ENCODE measurements at places on chromosomes 7 and 10.

GRCh38 chr10:59397961-59398360 lies 35.6 kb upstream of the FAM13C start:
- DNase-seq = no peak

- peak; percentile 88 for DNase-seq
Observed at GRCh38 chr7:333393-333764, 43.4 kb downstream of the FOXL3 start.

- DNase-seq = no peak
Observed at GRCh38 chr7:127251465-127252376, 1.0 kb downstream of the GRM8 start.

DNA sequence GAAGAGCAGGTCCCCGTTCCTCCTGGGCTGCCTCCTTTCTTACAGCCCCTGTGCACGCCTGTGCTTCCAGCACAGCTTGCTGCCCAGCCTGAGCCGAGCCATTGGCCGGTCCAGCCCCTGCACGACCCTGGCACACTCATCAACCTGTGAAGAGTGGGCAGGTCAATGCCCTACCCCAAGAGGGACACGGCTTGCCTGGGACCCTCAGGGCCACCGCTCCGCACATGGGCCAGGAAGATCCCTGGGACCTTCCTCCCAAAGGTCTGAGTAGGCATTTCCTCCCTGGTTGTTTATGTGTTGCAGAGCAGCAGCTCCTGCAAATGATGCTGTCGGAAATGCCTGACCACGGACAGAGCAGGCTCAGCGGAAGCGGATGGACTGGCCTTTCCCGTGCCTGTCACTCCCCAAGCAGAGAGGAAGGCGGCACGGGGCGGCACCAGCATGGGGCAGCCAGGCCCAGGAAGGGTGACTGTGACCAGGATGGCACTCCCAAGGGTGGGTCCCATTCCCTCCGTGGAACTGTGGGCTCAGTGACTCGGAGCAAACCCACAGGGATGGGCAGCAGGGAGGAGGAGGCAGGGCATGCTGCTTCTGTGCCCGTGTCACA lies 252.5 kb downstream of the TNS3 start:
- DNase-seq = peak; percentile 53

DNA sequence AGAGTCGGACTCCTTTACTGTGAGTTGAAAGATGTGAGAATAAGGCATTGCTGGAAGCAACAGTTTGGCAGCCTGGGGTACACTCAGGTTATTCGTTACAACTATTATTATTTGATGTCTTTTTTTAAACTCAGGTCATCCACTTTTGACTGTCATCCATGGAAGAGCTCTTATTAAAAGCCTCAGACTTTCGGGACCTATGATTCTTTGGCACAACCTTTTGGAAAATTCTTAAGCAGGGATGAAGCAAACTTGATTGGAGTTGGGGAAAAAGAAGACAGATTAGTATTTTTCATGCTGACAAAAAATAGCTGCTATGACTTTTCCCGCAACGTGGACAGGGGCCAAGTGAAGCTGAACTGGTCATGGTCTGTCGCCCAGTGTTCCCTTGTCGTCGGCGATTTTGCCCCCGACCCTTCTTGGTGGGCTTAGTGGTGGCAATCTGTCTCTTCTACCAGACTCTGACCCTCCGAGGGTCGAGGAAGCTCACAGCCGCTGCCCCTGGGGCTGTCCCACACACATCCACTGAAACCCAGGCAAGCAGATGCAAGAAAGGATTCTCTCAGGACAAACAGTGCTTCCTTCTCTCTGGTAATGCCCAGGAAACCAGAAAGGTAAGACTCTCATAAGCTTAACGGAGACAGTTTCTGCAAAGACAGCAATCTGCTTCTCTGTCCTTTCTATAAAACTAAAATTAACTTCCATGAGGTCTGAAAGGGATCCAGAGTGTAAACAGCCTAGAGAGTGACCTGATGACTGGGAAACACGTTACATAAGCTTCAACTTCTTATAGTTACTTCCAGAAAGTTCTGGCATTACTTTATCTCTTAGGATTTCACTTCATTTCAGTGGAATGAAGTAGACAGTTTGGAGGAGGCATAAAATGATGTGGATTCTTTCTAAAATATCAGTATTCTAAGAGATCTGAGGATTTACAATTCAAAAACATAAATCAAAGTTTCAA lies 1.0 kb downstream of the CPED1 start:
- no peak for DNase-seq

GRCh38 chr7:73435471-73436009 lies 2.0 kb downstream of the FZD9 start:
- no peak for DNase-seq

GRCh38 chr10:74589226-74589673 lies 237.2 kb upstream of the KAT6B start:
- DNase-seq = peak; percentile 79

DNA sequence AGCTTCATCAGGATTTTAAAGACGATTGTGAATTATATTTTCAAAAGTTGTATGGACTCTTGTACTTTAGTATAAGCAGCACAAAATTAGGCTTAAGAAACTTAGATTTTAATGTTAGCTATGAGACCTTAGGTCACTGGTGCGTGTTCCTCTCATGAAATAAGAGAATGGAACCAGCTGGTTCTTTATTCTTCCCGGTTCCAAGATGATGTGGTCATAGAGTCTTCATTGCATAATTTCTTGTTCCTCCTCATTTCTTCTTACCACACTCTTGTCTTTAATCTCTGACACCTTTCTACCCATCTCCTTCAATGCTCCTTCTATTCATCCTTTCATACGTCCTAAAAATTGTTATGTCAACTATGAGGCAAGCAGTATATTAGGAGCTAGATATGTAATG lies 437.2 kb downstream of the AUTS2 start:
- DNase-seq = no peak

DNA sequence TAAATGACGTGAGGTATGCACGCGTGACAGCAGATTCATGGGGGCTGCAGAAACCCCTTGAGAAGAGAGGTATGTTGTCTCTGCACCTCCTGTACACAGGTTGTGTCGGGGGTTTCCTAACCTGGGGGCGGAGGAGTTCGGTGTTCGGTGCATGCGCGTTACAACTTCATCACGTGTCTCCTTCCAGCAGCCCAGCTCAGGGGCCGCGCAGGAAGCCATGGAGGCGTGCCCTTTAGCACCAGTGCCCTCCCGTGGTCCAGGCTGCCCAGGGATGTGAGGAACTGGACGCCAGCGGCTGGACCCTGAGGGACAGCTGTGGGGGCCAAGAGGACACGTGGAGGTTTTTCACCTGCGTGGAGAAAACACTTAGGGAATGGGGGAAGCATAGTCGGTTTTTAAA lies 186.4 kb downstream of the EBF3 start:
- DNase-seq = no peak

DNA sequence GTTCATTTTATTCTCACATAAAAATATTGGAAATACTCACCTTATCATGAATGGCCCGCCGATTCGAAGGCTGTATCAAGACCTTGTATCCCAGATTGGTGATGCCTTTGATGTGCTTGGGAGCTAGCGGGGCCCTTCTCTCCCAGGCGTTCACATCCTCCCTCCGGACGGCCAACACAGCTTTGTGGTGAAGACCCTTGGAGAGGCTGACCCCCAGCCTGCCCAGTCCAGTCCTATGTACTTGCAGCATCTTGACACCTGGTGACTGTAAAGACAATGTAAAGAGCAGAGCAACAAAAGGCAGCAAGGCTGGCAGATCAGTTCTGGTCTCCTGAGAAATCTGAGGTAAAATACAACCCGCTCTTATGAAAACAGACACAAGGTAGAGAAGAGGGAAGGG lies 10.6 kb downstream of the AASS start:
- DNase-seq = no peak

- DNase-seq = no peak
Observed at GRCh38 chr10:75505840-75506506, 74.5 kb downstream of the LRMDA start.

- DNase-seq = peak; percentile 78
Observed at GRCh38 chr7:150368884-150369747, 494 bp downstream of the REPIN1 start.

DNA sequence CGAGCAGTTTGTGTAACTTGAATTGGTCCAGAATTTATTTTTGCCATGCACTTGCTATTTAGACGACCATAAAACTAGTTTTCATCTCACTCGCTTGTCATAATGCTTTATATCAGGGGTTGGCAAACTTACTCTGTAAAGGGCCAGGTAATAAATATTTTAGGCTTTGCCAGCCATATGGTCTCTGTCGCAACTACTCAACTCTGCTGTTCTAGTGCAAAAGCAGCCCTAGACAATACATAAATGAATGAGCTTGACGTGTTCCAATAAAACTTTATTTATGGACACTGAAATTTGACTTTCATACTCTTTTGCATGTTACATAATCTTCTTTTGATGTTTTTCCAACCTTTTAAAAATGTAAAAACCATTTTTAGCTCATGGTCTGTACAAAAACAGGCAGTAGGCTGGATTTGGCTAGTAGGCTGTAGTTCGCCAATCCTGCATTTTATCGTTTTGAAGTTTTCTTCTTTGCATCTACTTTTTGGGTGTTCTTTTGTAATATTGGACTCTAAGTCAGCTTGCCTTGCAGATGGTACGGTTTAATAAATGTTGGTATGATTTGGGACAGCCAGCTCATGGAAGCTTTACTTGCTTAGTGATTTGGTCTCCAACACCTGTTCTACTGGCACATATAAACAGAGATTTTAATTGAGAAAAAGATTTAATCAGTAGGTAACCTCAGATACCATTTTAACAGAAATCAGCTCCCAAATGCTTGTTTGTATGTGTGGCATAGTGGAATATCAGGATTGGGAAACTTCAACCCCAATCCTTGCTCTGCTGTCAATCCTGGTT lies 25.6 kb downstream of the SND1 start:
- no peak for DNase-seq

- DNase-seq = no peak
Observed at GRCh38 chr10:123648595-123648994, 17.6 kb upstream of the GPR26 start.

DNA sequence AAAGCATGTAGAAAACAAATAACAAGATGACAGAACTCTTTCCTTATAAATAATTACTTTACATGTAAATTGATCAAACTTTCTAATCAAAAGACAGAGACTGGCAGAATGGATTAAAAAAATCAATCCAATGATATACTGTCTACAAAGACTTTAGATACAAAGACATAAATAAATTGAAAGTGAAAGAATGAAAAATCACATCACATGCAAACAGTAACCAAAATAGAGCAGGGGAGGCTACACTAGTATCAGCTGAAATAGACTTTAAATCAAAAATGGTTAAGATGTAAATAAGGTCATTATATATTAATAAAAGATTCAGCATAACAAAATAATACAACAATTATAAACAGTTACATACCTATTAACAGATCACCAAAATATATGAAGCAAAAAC lies 97.3 kb downstream of the SNX13 start:
- DNase-seq = no peak

GRCh38 chr10:128277267-128277840 lies 151.1 kb upstream of the MKI67 start:
- no peak for DNase-seq

GRCh38 chr10:87722716-87723115 lies 63.0 kb downstream of the PAPSS2 start:
- DNase-seq = no peak

GRCh38 chr7:102396710-102397019 lies 502 bp downstream of the PRKRIP1 start:
- DNase-seq = no peak

GRCh38 chr10:72690071-72690755 lies 1.7 kb upstream of the MCU start:
- DNase-seq = peak; percentile 54

- DNase-seq = no peak
Observed at GRCh38 chr7:111159426-111159825, 68.5 kb downstream of the LRRN3 start.

GRCh38 chr7:40697653-40698052 lies 562.8 kb downstream of the SUGCT start:
- no peak for DNase-seq

DNA sequence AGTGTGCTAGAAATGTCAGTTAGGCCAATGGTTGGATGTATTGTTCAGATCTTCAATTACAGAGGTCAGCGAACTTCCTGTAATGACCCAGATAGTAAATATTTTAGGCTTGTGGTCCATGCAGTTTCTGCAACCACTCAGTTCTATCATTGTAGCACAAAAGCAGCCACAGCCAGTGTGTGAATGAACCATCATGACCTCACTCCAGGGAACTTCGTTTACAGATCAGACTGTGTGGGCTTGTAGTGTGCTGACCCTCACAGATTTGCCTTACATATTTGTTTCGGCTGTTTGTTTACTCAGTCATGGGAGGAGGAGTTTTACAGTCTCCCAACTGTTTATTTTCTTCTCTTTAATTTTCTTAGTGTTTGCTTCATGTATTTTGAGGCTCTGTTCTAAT lies 55.4 kb downstream of the LANCL2 start:
- no peak for DNase-seq

DNA sequence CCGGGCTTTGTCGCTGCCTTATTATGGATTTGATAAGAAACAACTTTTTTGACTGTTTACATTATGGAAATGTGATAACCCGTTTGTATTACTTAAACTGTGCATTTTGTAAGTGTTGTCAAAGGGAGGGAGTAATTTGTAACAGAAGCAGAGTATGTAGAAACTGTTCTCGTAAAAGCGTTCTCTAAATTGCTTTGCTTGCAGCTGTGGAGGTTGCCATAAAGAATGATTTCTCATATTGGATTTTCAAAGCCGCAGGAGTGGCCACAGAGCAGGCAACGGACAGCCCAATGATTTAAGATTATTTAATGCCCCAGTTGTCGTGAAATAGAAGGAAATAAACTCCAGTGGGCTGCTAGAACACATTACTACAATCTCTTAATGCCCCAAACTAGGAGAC lies 114.0 kb upstream of the INSYN2A start:
- no peak for DNase-seq

DNA sequence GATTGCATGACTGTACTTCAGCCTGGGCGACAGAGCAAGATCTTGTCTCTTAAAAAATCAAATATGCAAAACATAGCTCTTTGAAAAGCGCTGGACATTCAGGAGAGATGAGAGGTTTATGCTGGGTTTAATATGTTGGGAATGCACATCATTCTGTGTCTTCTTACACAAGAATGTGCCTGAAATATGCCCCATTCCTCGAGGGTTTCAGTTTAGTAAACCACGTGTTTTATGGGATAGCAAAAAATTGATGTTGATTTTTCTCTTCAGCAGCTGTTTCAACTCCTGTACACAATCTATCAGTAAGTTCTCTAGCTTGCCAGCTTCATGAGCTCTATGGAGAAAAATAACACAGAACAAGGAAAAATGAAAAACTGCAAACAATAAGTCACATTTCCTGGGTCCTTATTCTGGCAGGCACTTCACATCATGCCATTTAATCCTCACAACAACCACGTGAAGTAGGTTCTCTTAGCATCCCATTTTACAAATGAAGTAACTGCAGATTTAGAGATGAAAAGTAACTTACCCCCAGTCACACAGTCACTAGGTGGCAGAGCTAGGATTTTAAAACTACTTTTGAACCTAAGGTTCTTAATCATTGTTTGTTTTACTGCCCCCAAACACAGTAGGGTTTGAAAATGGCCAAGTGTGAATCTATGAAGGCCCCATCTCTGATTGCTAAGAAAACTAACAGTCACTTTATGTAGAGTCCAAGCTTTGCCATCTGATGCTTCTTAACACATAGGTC lies 423.6 kb downstream of the PHTF2 start:
- DNase-seq = no peak

- no peak for DNase-seq
Observed at GRCh38 chr10:111273635-111274034, 196.8 kb downstream of the ADRA2A start.

GRCh38 chr10:78898341-78899097 lies 170.2 kb upstream of the ZMIZ1 start:
- no peak for DNase-seq
